ENCODE measurements at places on chromosomes 6 and 20.

DNA sequence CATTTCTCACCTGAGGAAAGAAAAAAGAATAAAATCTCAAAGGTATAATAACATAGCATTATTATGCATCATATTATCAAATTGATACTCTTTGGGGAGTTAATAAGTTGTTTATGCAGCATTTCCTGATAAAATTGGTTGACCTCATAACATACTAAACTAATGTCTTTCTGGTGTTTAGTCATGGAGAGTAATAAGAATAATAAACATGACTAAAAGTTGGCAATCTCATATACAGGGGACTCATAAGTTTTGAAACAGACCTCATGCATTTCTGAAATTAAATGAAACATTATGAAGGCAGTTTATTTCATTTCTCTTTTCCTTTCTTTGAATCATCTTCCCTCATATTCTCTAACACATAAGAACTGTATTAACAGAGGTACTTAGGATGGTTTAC lies 60.5 kb upstream of the PRDM1 start:
- DNase-seq: no peak

DNA sequence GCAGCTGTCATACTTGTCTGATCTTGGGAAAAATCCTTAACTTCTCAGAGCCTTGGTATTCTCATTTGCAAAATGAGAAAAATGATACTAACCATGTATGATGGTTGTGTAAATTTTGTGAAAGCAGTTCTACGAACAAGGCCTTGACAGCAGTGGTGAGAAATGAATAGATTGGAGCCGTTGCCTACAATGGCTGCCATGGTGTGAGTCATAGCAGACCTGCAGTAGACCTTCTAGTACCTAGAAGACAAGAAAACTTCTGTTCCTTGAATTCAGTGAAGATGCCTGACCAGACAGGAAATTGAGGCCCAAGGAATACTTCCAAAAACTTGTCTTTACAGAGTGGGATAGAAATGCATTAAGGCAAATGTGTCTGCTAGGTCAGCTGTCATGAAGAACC lies 338.9 kb downstream of the QKI start:
- no peak for DNase-seq

- DNase-seq: no peak
Measured at GRCh38 chr20:63135411-63135810, 80.5 kb downstream of the YTHDF1 start.

GRCh38 chr6:152329638-152330448 lies 307.3 kb downstream of the SYNE1 start:
- no peak for DNase-seq
